ENCODE measurements at places on chromosomes 11 and 22. TPM values are rescaled to one million over a fixed set of nuclear protein-coding genes. Genes with fewer than 3 reads are reported as not detected.

DNA sequence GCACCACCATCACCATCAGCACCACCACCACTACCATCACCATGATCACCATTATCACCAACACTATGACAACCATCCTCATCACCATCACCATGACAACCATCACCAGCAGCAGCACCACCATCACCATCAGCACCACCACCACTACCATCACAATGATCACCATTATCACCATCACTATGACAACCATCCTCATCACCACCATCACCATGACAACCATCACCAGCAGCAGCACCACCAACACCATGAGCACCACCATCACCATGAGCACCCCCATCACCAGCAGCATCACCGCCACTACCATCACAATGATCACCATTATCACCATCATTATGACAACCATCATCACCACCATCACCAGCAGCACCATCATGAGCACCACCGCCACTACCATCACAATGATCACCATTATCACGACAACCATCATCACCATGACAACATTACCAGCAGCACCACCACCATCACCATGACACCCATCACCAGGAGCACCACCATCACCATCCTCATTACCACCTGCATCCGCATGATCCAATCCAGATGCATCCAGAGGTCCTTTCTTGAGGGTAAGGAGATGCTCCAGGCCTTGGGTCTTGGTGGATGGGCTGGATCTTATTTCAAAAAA lies 23.8 kb downstream of the PHF21B start:
- peaks cover 2% of the 10 kb centered on the region for H3K27me3 ChIP-seq
- no peak for DNase-seq
- H3K27ac ChIP-seq: no peak overlapping the region
- no peak overlapping the region for H3K4me3 ChIP-seq
- no peaks in the 10 kb centered on the region for H3K36me3 ChIP-seq

DNA sequence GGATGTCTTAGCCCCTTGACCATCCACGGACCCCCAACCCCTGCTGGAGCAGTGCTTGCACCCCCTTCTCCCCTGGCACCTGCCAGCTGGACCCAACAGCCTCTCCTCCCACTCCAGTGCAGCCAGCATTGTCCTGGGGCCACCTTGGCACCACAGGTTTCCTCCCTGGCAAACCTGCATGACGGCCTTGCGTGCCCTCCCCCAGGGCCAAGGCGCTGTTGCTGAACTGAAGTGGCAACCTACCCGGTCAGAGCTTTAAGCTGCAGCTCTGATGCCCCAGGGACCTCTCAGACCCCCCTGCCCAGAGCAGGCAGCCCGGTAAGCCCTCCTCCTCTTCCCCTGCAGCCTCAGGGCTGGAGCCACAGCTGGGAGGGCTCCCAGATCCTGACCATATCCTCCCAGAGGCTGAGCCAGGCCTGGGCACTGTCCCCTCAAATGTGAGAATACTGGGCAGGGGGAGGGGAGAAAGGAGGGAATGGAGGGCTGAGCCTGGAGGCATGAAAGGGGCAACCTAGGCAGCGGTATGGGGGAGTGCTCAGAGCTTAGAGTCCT lies 1.8 kb upstream of the LRRC75B start:
- H3K36me3 ChIP-seq: no peaks in the 10 kb centered on the region
- no peak overlapping the region for H3K27ac ChIP-seq
- DNase-seq: no peak
- H3K4me1 ChIP-seq: peaks cover 8% of the 10 kb centered on the region

- no peaks in the 10 kb centered on the region for H3K4me1 ChIP-seq
- H3K36me3 ChIP-seq: no peaks in the 10 kb centered on the region
- H3K27me3 ChIP-seq: no peaks in the 10 kb centered on the region
- no peak overlapping the region for H3K27ac ChIP-seq
- no peak for DNase-seq
Observed at GRCh38 chr11:77617892-77618291, 19.7 kb downstream of the CLNS1A start.

The RNH1 gene
- 85.9 TPM for total RNA-seq

GRCh38 chr22:19713650-19714311 lies 522 bp upstream of the SEPTIN5 start:
- no peaks in the 10 kb centered on the region for H3K36me3 ChIP-seq
- peaks cover 7% of the 10 kb centered on the region for H3K4me1 ChIP-seq
- H3K27me3 ChIP-seq: peaks cover 16% of the 10 kb centered on the region
- H3K27ac ChIP-seq: no peak overlapping the region
- peak overlapping the region; percentile 68 for H3K4me3 ChIP-seq

DNA sequence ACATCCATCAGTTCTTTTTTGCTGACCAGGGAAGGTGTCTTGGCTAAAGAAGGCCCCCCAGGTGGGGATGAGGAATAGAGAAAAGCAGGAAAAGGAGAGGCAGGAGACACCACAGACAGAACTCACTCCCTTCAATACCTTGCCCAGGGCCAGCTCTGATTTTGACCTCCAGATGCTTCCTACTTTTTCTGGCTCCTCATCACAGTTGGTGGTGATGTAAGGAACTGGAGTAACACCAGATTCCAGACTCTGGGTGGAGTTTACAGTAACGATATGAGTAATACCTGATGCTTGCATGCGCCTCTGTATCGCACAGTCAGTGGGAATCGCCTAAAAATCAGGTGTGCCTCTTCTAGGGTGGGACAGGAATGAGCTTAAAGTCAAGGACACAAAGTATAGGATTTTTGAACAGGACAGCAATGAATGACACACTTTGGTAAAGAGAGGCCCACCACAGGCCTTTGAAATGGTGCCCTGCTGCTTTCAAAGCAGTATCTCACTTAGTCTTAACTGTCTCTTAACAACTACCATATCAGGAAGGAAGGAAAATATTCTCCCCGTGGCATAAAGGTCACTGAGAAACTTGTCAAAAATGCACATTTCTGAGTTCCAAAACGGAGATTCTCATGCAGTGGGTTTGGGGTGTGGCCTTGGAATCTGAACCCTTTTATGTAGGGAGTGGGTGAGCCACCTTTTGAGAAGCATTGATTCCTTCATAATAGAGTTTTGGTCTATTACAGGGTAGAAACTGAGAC lies 140.8 kb downstream of the SNX19 start:
- H3K36me3 ChIP-seq: peaks cover 7% of the 10 kb centered on the region
- no peak overlapping the region for H3K4me3 ChIP-seq
- peaks cover 2% of the 10 kb centered on the region for H3K27me3 ChIP-seq
- no peak overlapping the region for H3K27ac ChIP-seq
- DNase-seq: no peak
- H3K4me1 ChIP-seq: no peaks in the 10 kb centered on the region

GRCh38 chr22:25013607-25014006 lies 61.1 kb downstream of the KIAA1671 start:
- no peak for DNase-seq
- no peak overlapping the region for H3K27ac ChIP-seq
- H3K4me3 ChIP-seq: no peak overlapping the region
- peaks cover 12% of the 10 kb centered on the region for H3K4me1 ChIP-seq
- no peaks in the 10 kb centered on the region for H3K27me3 ChIP-seq

The GNAZ gene
- total RNA-seq: 82.5 TPM

The ELFN2 gene
- total RNA-seq: 7.3 TPM

DNA sequence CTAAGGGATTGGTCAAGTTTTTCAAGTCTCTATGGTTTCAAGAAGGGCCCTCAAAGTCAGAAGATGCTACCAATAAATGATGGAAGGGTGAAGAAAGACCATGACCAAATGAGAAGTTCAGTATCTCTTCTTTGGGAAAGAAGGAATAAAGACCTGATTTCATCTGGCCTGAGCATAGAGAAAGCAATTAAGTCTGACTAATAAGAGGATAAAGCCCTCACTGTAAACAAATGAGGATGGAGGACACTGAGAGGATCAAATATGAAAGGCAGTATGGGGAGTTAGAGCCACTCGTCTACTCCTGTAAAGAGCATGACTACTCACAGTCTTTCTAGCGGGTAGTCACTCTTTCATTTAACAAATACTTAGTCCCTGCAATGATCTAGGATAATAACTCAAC lies 44.6 kb downstream of the FAM168A start:
- no peak for DNase-seq
- H3K27ac ChIP-seq: no peak overlapping the region
- no peaks in the 10 kb centered on the region for H3K27me3 ChIP-seq
- no peak overlapping the region for H3K4me3 ChIP-seq
- peaks cover 11% of the 10 kb centered on the region for H3K4me1 ChIP-seq

DNA sequence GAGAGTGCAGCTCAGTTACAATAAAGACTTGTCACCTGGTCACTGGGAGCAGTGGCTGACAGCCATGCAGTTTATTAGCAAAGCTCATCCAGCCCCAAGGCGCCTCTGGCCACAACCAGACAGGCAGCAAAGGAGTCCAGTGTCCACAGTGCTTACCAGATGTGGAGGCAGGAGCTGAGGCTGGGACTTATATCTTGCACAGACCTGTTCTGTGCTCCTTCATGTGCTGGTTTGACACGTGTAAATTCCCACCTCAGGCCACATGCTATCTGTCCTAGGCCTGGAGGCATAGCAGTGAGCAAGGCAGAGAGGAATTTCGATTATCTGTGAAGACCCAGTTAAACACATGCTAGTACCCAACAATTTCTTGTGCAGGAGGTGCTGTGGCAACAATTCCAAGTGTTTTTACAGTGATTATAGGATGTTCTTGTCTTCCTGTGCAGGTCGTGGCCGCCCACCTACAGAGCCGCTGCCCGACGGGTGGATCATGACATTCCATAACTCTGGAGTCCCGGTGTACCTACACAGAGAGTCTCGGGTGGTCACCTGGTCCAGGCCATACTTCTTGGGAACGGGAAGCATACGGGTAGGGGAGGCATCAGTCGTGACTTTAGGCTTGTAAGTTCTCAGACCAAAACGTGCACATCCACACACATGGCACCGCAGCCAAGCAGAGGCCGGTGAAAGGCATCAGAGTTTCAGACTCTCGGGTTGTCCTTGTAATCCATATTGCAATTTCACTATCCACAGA lies 9.4 kb downstream of the DGCR8 start:
- DNase-seq: no peak
- no peaks in the 10 kb centered on the region for H3K36me3 ChIP-seq
- no peak overlapping the region for H3K4me3 ChIP-seq
- H3K27ac ChIP-seq: no peak overlapping the region

The ANKK1 gene
- total RNA-seq: not detected

DNA sequence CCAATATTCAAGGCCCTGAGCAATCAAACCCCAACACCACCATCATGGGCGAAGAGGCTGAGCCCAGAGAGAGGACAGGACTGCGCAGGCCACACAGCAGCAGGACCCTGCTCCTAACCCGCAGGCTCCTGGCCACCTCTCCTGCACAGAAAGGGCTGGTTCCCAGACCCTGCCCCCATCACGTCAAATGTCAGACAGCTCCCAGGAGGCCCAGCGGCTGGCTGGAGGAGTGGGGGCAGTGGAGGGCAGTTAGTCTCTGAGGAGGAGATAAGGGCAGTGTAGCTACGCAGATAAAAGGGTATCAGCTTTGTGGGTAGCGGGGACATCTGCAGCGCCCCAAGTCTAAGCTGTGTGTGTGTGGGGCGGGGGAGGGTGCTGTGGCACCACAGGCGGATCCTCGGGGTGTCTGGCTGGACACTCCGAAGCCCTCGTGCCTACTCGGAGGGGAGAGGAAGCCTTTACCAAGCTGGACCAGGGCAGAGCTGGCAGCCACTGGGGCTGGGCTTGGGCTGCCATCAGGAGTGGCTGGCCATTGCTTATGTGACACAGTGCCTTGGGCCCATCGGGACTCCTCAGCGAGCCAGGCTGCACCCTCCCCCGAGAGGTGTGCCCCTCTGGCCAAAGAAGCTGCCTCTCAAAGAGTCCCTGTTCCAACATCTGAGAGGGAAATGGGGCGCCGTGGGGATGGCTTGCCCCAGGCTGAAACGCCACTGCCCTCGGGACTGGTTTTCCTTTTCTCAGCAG lies 21.5 kb downstream of the FADS3 start:
- DNase-seq: peak; percentile 51
- peak overlapping the region; percentile 38 for H3K4me3 ChIP-seq
- peaks cover 14% of the 10 kb centered on the region for H3K4me1 ChIP-seq
- H3K36me3 ChIP-seq: no peaks in the 10 kb centered on the region
- peaks cover 7% of the 10 kb centered on the region for H3K27me3 ChIP-seq
